Fibroblast of the aortic adventitia (primary cell): ENCODE measurements at places on chromosomes 7 and 10.

DNA sequence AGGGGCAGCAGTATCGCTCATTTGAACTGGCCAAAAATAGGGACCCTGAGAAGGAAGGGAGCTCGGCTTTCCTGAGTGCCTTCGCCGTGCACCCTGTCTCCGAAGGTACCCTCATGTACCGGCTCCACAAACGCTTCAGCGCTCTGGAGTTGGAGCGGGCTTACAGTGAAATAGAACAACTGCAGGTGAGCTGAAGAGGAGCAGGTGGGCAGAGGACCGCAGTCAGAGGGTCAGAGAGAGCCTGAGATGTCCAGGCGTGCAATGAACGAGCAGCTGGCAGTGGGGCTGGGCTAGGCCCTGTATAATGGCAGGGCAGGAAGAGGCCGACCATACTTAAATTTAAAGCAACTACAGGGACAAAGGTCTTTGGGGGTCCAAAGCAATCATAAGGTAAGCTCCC lies 4.1 kb downstream of the CHPF2 start:
- no peak for DNase-seq

- DNase-seq = no peak
Measured at GRCh38 chr10:787933-788651, 98.6 kb upstream of the DIP2C start.

- DNase-seq = no peak
Measured at GRCh38 chr10:105840288-105840770, 1199.2 kb downstream of the SORCS3 start.

DNA sequence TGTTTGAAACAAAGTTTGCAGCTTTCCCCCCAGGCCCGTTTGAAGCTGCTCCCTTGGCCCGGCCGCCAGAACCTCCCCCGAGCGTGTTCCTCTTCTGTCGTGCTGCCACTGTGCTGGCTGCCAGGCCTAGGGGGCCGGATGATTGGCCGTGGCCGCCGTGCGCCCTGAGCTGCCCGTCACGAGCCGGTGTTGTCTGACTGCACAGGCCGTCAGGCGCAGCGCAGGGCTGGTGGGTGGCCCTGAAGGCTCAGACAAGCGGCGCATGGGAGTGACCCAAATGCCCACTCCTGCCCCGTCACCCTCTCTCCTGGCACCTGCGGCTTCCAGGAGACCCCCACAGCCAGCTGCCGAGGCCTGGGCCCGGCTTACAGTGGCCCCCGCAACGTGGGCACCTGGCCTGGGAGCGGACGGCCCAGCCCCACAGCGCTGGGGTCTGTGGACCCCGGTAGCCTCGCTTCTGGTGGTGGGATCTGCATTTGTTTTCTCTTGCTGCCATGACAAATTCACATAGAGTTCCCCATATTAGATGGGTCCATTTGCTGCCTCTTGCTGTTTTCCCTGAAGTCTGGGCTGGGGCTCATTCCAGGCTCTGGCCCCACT lies 13.1 kb downstream of the JAKMIP3 start:
- no peak for DNase-seq

DNA sequence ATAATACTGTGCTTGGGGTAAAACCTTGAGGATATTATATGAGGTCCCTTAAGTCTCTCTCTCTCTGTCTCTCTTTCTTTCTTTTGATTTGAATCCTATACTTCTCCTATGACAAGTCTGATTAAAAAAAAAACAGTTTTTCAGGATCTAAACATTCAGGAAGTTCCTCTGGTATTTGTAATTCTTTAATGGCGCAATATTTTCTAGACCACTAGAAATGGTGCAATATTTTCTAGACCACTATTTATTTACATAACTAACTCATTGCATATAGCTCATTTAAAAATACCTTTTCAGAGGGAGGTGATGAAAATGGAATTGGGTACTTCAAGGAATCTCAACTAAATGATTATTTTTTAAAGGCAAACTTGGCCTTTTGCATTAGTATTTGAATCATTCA lies 1235.3 kb downstream of the GATA3 start:
- no peak for DNase-seq

GRCh38 chr7:157487046-157487770 lies 150.4 kb downstream of the DNAJB6 start:
- no peak for DNase-seq

DNA sequence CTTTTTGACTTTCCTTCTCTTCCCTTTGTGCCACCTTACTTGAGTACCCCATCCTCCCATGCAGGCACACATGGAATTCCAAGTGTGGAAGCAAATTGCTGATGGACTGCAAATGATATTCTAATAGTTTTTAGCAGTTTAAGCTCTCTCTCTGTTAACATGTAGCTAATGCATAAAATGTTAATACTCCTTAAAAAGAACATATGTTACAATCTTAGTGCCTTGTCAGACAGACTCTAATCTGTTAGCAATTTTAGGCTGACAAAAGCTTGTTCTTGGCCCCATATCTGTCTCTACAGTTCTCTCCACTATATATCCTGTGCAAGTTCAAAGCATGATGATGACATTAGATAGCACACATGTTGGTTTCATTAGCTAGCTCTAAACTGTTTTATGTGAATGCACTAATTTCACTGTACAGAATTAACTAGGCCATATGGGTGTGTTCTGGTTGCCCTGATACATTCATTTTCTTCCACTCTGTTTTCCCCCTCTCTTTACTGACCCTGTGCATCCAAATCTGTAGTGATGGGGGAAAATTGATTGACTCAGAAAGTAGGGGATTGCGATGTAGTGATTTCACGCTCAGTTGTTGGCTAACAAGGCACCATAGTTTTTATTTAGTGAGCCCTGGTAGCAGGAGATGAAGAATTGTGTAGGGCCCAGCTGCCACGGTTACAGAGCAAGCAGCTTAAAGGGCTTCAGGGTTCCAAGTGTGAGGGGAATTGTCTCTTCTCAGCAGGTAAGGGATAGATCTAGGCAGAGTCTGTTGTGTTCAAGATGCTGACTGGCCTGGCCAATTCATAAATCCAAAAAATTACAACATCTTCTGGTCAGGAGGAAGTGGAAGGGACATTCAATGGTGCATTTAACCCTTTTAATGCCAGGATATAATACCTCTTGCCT lies 114.6 kb upstream of the FZD1 start:
- peak; percentile 12 for DNase-seq

DNA sequence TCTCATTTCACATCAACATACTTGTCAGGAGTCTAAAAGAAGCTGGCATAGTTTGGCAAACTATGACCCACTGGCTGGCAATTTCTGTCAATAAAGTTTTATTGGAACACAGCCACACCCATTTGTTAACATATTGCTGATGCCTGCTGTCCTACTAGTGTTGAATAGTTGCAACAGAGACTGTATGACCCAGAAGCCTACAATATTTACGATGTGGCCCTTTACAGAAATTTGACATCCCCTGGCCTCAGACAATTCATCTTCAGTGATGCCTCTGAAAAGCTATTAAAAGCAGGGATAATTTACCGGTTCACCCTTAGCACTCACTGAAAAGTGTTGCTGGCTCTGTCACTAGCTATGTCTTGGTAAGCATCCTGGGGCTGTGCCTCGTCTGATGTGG lies 155.2 kb downstream of the ARID5B start:
- DNase-seq = no peak

DNA sequence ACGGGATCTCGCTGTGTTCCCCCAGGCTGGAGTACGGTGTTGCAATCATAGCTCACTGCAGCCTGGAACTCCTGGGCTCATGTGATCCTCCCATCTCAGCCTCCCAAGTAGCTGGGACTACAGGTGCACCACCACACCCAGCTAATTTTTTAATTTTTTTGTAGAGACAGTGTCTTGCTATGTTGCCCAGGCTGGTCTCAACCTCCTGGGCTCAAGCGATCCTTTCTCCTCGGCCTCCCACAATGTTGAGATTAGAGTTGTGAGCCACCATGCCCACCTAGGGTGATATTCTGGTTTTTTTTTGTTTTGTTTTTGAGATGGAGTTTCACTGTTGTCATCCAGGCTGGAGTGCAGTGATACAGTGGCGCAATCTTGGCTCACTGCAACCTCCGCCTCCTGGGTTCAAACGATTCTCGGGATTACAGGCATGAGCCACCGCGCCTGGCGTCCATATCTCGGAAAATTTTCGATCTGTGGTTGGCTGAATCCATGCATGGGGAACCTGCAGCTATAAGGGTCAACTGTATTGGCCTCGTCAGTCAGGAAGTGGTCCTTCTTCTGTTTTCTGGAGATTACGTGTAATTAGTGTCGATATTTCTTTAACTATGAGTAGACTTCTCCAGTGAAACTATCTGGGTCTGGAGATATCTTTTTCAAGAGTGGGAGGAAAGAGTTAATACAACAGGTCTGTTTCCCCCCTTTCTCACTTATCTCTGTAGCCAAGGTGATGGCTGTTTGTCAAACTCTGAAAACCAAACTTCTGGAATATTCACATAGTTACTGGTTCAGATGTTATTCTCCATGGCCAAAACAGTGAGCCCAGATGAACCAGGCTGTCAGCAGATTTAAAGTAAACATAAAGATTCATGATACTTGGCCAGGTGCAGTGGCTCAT lies 21.0 kb upstream of the FIS1 start:
- DNase-seq = no peak

DNA sequence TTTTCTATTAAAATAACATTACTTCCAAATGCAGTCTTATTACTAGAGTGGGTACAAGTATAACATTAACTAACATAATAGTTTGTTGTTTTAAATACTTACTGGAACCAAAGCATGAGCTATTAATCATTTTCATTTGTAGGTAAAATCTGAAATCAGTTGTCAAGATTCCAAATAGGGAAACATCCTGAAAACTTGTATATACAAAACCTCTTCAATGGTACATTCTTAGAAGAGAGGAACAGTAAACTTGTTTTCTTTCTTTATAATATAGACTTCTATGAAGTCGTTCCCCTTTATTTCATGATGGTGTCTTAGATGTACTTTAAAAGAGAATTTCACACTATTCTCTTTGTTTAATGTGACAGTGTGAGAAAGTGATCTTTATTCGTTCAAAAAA lies 85.9 kb downstream of the VTI1A start:
- DNase-seq = peak; percentile 6

GRCh38 chr7:44048031-44048795 lies 3.7 kb downstream of the DBNL start:
- no peak for DNase-seq
